ENCODE measurements at places on chromosomes 2 and 18.

DNA sequence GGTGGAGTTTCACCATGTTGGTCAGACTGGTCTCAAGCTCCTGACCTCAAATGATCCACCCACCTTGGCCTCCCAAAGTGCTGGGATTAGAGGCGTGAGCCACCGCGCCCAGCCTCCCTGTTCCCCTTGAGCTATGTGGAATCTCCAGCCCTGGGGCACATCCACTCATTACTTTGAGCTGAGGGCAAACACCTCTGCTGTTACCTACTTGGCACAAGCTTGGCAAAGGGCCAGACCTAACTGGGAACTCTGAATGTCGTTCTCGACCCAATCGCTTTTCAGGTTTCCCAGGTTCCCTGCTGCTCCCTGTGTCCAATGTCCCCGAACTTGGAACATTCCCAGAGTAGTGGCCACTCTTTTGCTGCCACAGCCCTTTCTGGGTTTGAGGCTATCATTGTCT, 40.6 kb downstream of the CHST10 start:
- DNase-seq = no peak

DNA sequence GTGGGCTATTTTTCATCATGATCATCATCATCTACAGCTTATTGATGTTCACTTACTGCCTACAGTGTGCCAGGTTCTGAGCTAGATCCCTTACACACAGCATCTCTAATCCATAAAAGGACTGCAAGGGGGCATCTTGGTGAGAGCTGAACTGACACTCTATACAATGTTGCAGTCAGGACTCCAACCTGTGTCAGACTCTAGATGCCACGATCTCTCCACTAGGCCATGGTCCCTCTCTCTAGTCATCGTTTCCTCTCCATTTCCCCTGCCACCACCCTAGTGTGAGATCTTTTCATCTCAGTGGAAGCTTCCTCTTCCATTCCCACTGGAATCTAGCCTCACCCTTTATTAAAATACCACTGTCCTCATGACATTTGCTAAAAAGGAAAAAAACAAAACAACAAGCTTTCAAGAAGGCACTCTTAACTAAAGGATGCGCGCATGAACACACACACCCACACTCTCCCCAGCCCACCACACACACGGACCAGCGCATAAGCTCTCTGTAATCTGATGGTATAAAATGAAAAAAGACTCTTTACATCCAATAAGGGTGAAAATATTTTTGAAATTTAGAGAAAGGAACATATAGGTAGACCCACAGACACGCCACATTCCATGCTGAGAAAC, 93.4 kb upstream of the THOC1 start:
- no peak for DNase-seq

GRCh38 chr2:138626148-138626547, 124.6 kb downstream of the SPOPL start:
- DNase-seq = no peak

DNA sequence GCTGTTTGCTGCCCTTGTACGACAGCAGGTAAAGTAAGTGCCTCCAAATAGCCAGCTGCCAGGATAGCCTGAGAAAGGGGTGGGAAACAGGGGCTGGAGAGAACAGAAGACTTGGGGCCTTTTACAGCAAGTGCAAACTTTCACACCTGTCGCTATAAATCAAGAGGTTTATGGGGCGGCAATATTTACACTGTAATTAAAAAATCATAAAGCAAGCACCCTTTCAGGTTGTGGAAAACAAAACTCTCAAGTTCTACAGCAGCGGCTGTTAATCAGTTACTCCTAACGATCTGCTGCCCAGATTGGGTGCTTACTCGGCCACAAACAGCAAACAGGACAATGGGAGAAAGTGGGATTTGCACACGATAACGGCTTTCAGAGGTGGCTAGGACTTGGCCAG, 359.5 kb upstream of the ETAA1 start:
- DNase-seq = no peak

GRCh38 chr2:38384338-38384737, 7.3 kb upstream of the ATL2 start:
- no peak for DNase-seq

DNA sequence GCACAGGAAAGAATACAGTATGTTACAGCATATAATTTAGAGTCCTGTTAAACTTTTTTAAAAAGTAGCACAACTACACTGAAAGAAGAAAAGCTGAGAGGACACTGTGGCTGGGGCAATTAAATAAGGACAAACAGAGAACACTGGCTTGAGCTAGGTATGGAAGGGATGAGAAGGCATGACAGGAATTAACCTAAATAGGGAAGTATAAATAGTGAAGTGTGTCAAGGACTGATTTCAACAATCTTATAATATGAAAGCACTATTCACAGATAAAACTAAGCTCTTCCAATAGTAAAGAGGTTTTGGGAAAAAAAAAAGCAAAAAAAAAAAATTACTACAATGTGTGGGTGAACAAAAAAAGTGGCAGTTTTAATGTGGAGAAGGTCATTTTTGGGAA, 45.5 kb downstream of the PPP3R1 start:
- no peak for DNase-seq

- no peak for DNase-seq
These were observed 33.3 kb upstream of the CABLES1 start for GRCh38 chr18:23101861-23102432.

- no peak for DNase-seq
These were observed 11.6 kb downstream of the RAB12 start for GRCh38 chr18:8620845-8621244.

DNA sequence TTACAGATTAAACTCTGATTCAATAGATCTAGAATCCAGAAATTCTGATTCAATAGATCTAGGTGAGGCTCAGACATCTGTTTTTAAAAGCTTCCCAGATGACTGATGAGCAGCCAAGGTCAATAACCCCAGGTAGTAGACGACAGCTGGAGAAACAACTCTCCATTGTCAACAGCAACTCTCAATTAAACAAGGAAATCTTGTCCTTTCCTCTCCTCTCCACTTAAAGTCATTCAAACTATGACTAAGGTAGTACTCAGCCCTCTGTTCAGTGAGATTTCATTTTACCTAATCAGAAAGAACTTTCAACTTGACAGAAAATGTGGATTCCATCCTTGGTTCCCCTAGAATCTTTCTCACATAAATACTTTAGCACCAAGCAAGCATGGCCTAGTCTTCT, 94.6 kb upstream of the SCG2 start:
- DNase-seq = no peak

DNA sequence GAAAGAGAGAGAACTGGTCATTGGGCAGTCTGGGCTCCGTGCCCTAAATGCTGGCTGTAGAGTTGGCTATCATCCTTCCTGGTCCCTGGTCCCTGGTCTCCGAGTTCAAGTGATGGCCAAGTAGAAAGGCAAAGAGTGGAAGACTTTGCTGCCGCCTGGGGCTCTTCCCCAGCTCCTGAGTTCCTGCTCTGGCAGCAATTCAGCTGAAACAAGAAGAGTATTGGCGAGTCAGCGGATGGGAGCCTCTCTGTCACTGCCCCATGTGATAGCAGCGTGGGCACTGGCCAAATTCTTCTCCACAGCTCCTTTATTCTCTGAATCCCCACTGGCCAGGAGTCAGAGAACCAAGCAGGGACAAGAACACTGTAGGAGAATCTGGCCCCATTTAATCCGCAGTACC, 351.0 kb upstream of the POU3F3 start:
- no peak for DNase-seq

DNA sequence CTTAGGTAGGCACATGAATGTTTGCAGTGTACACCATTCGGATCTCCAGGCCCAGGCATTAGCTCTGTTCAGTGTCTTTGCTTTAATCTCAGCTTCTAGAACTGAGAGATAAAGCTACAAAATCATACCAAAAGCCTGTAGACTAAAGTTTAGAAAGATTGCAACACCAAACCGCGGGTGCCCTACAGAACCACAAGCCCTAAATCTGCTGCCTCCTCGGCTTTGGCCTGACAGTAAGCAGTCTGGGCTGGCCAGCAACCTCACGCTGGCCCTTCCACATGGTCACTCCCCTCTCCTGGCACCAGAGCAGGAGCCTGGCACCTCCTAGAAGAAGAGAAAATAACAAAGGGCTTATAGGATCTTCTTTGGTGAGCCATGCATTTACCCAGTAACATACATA, 8.9 kb upstream of the OSR1 start:
- DNase-seq = no peak

DNA sequence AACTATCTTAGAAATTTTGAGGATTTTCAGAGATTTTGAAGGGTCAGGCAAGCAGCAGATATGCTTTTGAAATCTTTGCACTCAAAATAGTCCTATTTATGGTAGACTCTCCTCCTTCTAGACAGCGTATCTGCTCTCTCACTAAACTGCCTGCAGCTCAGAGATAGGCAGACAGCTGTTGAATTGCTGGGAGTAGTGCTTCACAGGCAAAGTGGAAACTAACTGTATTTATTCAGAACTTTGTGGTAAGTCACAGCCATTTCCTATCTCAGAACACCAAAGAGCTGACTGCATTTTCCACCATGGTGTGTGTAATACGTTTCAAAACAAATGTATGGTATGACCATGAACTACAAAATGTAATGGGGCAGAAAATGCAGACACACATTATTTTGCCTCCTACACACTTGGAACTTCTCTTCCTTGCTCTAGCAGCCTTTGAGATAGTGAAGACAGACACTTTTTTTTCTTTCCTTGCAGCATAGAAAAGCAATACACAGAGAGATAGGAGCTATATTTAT, 352.4 kb downstream of the LRP1B start:
- no peak for DNase-seq

DNA sequence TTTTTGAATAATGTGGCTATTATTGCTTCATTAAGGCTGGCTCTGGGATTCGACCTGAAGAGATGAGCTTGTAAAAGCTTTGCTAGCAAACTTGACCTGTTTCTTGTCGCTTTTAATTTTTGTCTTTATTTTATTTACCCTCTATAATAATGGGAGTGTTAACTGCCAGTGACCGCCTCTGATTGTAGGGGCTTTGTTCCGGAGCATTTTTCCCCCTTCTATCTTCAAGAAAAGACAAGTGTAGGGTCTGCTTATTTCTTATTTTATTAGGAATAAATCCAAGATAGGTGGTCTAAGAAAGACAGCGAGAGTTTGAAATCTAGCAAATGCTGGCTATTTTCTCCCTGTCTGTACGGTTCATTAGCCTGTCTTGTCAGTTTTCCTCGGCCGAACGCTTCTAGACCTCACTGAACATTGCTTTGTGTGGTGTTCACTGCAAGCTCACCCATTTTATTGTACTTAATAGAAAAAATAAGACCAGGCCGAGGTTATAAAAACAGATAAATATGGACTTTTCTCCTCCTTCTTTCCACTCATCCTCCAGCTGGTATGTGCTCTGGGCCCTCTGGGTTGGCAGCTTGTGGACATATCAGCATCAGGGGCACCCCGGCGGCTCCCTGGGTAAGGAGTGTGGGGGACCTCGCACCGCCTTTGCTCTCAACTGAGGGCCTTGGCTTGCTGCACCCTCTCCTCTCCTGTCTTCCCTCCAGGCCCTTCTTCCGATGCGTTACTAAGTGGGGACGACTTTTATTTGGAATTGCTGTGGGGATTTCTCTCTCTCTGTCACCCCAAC, 8.5 kb downstream of the MEIS1 start:
- DNase-seq = no peak

DNA sequence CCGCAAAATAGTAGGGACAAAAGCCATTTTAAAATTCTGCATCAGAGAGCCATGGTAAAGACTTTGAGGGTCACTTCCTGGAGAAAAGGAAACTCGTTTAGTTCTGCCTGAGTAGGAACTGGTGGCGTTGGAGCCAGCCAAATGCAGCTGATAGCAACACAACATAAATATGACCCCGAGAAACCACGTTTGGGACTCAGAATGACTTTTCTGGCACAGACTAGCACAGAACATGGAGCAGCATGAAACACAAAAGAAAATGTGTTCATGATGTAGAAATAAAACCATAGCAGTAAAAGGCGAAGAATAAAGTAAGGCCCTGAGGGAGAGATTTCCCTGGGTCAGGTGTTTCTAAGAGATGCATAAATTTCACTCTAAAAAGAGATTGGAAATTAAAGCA, 149.2 kb upstream of the KLHL29 start:
- no peak for DNase-seq

GRCh38 chr2:174326161-174327020, 8.4 kb upstream of the SP9 start:
- no peak for DNase-seq

DNA sequence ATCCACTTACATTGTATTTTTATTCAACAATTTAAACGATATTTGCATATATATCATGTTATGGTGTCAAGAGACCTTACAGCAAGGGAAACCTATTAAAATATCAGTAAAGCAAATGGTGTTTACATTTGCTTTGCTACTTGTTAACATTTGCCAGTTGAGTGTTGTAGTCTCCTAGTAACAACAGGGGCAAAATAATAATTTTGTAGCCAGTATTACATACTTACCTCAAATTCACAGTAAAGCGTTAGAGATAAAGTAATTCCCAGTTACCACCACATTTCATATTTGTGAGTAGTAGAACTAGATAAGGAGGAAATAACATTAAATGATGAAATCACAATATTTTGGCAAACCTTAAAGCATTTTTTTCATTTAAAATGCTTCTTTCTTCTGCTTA, 71.3 kb downstream of the FASTKD2 start:
- no peak for DNase-seq

DNA sequence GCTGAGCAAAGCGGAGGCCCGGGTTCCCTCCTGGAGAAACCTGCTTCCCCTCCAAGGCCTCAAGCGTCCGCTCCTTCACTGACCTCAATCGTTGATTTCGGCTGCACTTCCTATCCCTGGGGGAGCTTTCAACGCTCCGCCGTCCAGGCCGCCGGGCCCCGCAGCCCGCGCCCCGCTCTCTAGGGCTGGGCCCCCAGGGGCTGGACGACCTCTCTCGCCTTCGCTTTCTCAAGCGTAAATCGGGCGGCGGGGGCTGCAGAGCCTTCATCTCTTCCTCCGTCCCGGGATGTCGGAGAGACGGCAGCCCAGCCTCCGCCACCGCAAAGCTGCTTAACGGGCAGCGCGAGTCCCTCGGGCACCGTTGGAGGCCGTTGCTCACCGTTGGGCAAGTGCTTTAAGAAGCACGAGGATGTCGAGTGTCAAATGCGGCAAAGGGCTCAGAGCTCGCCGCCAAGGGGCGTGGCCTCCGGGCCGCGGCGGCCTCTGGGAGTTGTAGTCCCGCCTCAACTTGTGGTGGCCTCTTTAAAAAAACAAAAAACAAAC, 8.5 kb downstream of the HES6 start:
- DNase-seq = peak; percentile 73

GRCh38 chr2:218622606-218623365, 15.1 kb downstream of the PLCD4 start:
- DNase-seq = no peak

GRCh38 chr2:168731002-168731401, 71.4 kb upstream of the NOSTRIN start:
- no peak for DNase-seq

DNA sequence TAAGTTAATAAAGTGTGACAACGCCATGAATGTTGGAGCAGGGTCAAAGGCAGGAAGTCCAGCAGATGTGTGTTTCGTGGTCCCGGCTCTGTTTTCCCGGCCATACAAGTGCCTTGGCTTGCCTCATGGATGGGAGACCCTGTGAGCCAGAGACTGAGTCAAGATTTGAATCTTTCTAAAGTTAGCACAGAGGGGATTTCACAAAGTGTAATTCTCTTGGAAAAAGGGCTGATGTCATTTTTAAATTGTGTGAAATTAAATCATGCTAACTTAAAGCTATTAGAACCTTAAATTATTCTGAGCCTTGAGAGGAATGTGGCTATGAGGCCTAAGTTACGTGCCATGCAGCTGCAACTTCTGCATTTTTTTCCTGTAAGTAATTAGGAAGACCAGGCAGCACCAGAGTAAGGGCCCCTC, 38.3 kb upstream of the RALBP1 start:
- DNase-seq = no peak
